Activated naive CD8-positive, alpha-beta T cell treated with anti-CD3 and anti-CD28 coated beads, Interleukin-2, amount 10 ng/mL, durations not matched to agents 7 days and 5 days (primary cell): ENCODE measurements at places on chromosomes 11 and 22. TPM values are rescaled to one million over a fixed set of nuclear protein-coding genes. Genes with fewer than 3 reads are reported as not detected.
A peak's percentile ranks its signal among the peaks of the same experiment; 100 is the strongest.

- no peak for DNase-seq
- no peak overlapping the region for H3K4me3 ChIP-seq
- peaks cover 8% of the 10 kb centered on the region for H3K27me3 ChIP-seq
- no peak overlapping the region for H3K27ac ChIP-seq
- no peaks in the 10 kb centered on the region for H3K36me3 ChIP-seq
- no peaks in the 10 kb centered on the region for H3K4me1 ChIP-seq
Observed at GRCh38 chr11:122038543-122038942, 77.5 kb downstream of the BLID start.

GRCh38 chr11:36352922-36353321, 56.8 kb downstream of the PRR5L start:
- DNase-seq, result peak; percentile 49
- no peak overlapping the region for H3K4me3 ChIP-seq

- H3K27me3 ChIP-seq, result peaks cover 17% of the 10 kb centered on the region
- H3K27ac ChIP-seq, result no peak overlapping the region
- no peaks in the 10 kb centered on the region for H3K36me3 ChIP-seq
- no peak for DNase-seq
- H3K4me3 ChIP-seq, result no peak overlapping the region
- H3K4me1 ChIP-seq, result no peaks in the 10 kb centered on the region
Observed at GRCh38 chr22:22037740-22038139, 55.2 kb upstream of the TOP3B start.

The TRIM66 gene
- total RNA-seq, result 35.3 TPM

DNA sequence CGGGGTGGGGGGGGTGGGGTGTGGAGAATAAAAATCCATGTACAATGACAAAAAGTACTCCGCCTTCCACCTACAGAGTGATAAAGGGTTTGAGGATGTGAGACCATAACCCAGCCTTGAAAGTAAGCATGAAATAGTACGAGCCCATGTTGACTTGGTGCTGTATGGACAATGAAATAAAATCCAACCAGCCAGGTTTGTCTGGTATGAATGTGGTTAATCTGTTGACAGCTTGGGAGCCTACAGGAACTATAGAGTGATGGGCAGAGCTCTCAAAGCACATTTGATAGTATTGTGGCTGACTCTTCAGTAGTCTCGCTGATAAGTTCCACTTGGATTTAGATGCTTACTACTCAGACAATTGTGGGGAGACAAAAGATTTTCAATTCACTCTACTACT, 48.8 kb upstream of the CD44 start:
- H3K36me3 ChIP-seq, result peaks cover 25% of the 10 kb centered on the region
- no peak overlapping the region for H3K4me3 ChIP-seq
- peaks cover 3% of the 10 kb centered on the region for H3K27me3 ChIP-seq
- H3K4me1 ChIP-seq, result peaks cover 26% of the 10 kb centered on the region
- no peak for DNase-seq
- H3K27ac ChIP-seq, result no peak overlapping the region

The IL18 gene
- 0.45 TPM for total RNA-seq

- DNase-seq, result peak; percentile 64
- no peaks in the 10 kb centered on the region for H3K27me3 ChIP-seq
Observed at GRCh38 chr22:38706101-38706900, 557 bp downstream of the GTPBP1 start.

DNA sequence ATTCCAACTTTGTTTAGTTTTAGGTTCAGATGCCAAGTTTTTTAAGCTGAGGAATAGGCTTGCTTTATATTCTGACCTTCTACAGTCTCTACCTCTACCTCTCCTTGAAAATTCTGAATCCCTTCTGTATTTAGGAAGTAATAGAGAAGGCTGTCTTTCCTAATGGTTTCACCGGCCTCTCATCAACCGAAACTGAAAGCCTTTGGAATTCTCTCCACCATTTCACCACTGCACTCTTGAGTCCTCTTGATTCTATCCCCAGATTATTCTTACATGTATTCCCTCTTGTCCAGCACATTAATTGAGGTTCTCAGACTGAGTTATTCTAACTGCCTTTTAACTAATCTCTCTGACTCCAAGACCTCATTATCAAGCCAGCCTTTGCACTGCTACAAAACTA, 67.7 kb upstream of the PICALM start:
- DNase-seq, result no peak
- H3K4me3 ChIP-seq, result no peak overlapping the region
- H3K36me3 ChIP-seq, result no peaks in the 10 kb centered on the region
- no peaks in the 10 kb centered on the region for H3K27me3 ChIP-seq

- H3K36me3 ChIP-seq, result no peaks in the 10 kb centered on the region
- peaks cover 6% of the 10 kb centered on the region for H3K27me3 ChIP-seq
- no peak for DNase-seq
- no peak overlapping the region for H3K27ac ChIP-seq
- no peak overlapping the region for H3K4me3 ChIP-seq
- H3K4me1 ChIP-seq, result no peaks in the 10 kb centered on the region
Observed at GRCh38 chr22:48371391-48371790, 1456.3 kb downstream of the BRD1 start.

DNA sequence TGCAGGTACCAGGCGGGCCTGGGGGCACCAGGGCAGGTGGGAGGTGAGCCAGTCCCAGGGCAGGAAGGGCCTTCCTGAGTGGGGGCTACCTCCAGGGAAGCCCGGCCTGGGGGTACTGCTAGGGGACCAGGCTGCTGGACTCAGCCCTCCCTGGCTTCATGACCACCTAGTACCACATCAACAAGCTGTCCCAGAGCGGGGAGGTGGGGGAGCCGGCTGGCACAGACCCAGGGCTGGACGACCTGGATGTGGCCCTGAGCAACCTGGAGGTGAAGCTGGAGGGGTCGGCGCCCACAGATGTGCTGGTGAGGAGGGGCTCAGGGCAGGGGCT, 6.7 kb downstream of the TRPT1 start:
- no peak for DNase-seq
- H3K27ac ChIP-seq, result no peak overlapping the region
- peaks cover 5% of the 10 kb centered on the region for H3K4me1 ChIP-seq
- peaks cover 19% of the 10 kb centered on the region for H3K36me3 ChIP-seq
- no peak overlapping the region for H3K4me3 ChIP-seq

The PARVA gene
- total RNA-seq, result 0.65 TPM

The ENTHD1 gene
- 0.11 TPM for total RNA-seq

The JHY gene
- total RNA-seq, result 5.5 TPM

The LARGE1 gene
- 0.68 TPM for total RNA-seq

The HOATZ gene
- not detected for total RNA-seq

- H3K27ac ChIP-seq, result no peak overlapping the region
- peaks cover 12% of the 10 kb centered on the region for H3K27me3 ChIP-seq
- no peaks in the 10 kb centered on the region for H3K4me1 ChIP-seq
Observed at GRCh38 chr11:105220121-105220520, 80.6 kb upstream of the CARD18 start.

DNA sequence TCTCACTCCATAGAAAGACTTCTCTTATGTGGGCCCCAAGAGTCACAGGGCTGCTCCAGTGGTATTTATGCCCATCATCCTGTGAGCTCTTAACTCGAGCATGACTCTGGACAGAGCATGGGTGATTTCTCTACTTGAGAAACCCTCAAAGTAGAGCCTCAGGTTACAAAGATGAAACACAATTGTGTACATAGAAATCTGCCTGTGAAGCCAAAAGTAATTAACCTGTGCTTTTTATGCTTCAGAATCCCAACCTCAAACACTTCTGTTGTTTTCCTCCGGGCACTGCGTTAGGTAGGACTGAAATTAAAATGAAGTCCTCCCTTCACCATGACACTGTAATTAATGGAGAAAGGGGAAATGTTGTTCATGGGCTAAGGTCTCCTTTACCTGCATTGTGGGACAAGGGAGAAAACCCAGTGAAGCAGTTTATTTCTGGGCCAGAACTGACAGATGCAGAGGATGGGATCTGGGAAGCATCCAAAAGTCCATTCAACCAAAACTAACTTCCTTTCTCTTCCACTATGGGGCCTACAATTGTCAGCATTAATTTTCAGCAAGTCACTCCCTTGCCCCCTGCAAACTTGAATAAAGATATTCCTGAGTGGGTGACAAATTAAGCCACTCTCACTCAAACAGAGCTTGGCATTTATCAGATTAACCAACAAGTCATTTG, 24.1 kb upstream of the POU2AF1 start:
- no peak for DNase-seq
- H3K4me1 ChIP-seq, result peaks cover 17% of the 10 kb centered on the region
- no peak overlapping the region for H3K4me3 ChIP-seq
- no peak overlapping the region for H3K27ac ChIP-seq

- no peaks in the 10 kb centered on the region for H3K27me3 ChIP-seq
- DNase-seq, result no peak
- H3K36me3 ChIP-seq, result no peaks in the 10 kb centered on the region
- no peak overlapping the region for H3K4me3 ChIP-seq
Observed at GRCh38 chr22:39383841-39384625, 15.5 kb upstream of the TAB1 start.

DNA sequence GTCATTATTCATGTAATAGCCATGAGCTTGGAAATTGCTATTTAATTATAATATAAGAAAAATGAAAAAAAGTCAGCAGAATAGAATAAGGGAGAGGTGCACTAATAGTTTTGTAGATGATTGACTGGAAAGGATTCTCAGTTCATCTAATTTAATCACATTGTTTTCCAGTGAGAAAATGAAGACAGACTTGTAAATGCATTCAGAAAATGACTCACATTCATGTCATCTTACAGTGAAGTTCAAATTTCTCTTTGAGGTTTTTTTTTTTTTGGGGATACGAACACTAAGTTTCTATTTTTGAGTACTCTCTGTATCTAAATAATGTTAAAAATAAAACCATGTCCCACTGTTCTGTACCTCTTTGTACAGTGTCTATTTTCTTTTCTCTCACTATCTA, 18.5 kb upstream of the OR4A16 start:
- no peaks in the 10 kb centered on the region for H3K27me3 ChIP-seq
- no peak for DNase-seq
- H3K4me1 ChIP-seq, result no peaks in the 10 kb centered on the region
- H3K36me3 ChIP-seq, result no peaks in the 10 kb centered on the region
- no peak overlapping the region for H3K27ac ChIP-seq

- H3K36me3 ChIP-seq, result no peaks in the 10 kb centered on the region
- peaks cover 2% of the 10 kb centered on the region for H3K27me3 ChIP-seq
- no peak overlapping the region for H3K4me3 ChIP-seq
- no peak overlapping the region for H3K27ac ChIP-seq
- no peaks in the 10 kb centered on the region for H3K4me1 ChIP-seq
Observed at GRCh38 chr11:129590030-129590752, 214.5 kb downstream of the BARX2 start.

- H3K36me3 ChIP-seq, result peaks cover 3% of the 10 kb centered on the region
- DNase-seq, result no peak
- no peak overlapping the region for H3K27ac ChIP-seq
- H3K27me3 ChIP-seq, result no peaks in the 10 kb centered on the region
Observed at GRCh38 chr11:103031834-103032233, 60.1 kb downstream of the DCUN1D5 start.

The ACAD8 gene
- 29.0 TPM for total RNA-seq

The PAMR1 gene
- not detected for total RNA-seq

GRCh38 chr22:43953988-43954785, 1.1 kb upstream of the SAMM50 start:
- peak overlapping the region; percentile 98 for H3K4me3 ChIP-seq
- no peaks in the 10 kb centered on the region for H3K27me3 ChIP-seq
- no peak for DNase-seq

DNA sequence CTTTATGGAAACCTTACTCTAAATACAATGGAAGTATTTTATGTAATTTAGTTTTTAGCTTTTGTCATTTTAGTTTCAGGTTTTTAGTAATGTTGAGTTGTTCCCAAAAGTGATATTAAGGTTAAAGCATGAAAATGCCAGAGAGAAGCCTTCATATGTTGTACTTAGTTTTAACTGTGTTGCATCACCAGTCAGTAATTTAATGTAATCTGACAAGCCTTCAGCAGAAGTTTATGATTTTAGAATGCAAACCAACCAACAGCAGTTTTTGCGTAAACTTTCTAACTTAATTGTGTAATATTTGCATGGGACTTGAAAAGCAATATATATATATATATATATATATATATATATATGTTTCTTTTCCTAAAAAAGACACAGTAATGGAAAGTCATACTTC, 110.6 kb downstream of the MSANTD4 start:
- no peak for DNase-seq
- no peaks in the 10 kb centered on the region for H3K36me3 ChIP-seq
- no peaks in the 10 kb centered on the region for H3K4me1 ChIP-seq
- H3K4me3 ChIP-seq, result no peak overlapping the region
- no peak overlapping the region for H3K27ac ChIP-seq

DNA sequence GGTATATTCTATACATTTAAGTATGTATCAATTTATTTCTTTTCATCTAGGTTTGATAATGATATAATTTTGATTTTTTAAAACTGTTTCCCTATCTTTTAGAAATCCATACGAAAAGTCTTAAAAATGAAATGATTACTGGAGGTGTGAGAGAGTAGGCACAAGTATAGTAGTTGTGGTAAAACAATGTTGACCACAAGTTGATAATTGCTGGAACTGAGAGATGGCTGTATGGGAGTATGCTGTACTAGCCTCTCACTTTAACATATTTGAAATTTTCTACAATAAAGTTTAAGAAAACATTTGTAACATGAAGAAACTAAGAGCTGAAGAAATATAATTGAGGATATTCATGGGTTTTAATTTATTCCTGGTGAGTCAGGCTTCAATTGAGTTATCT, 30.0 kb downstream of the FSHB start:
- peaks cover under 1% of the 10 kb centered on the region for H3K4me1 ChIP-seq
- H3K27ac ChIP-seq, result no peak overlapping the region
- no peaks in the 10 kb centered on the region for H3K36me3 ChIP-seq
- H3K27me3 ChIP-seq, result peaks cover 15% of the 10 kb centered on the region

GRCh38 chr11:64752175-64752970, 7.4 kb downstream of the PYGM start:
- no peak overlapping the region for H3K4me3 ChIP-seq
- no peak for DNase-seq
- H3K27ac ChIP-seq, result peak overlapping the region; percentile 58
- no peaks in the 10 kb centered on the region for H3K27me3 ChIP-seq
- peaks cover 11% of the 10 kb centered on the region for H3K36me3 ChIP-seq
- peaks cover 16% of the 10 kb centered on the region for H3K4me1 ChIP-seq

DNA sequence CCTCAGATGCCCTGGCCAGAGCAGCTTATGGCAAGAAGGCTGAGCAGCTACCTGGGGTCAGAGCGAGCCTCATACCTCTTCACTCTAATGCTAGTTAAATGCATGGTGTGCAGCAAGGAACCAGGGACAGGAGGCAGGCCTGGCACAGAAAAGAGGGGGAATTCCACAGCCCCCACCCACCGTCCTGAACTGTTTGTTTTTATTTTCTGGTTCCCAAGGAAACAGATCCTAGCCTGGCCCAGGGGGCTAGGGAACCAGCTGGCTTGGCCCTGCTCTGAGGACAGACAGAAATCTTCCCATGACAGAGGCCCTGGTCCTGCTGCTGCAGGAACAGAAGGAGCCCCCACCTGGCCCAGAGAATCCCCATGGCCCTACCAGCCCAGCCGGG, 40.4 kb downstream of the SLCO2B1 start:
- no peak overlapping the region for H3K27ac ChIP-seq
- DNase-seq, result no peak
- peaks cover 17% of the 10 kb centered on the region for H3K27me3 ChIP-seq
- peaks cover 11% of the 10 kb centered on the region for H3K4me1 ChIP-seq
- H3K4me3 ChIP-seq, result no peak overlapping the region

- H3K36me3 ChIP-seq, result no peaks in the 10 kb centered on the region
- H3K4me3 ChIP-seq, result no peak overlapping the region
- no peak for DNase-seq
- peaks cover 10% of the 10 kb centered on the region for H3K27me3 ChIP-seq
- H3K27ac ChIP-seq, result no peak overlapping the region
Observed at GRCh38 chr11:114262681-114263512, 33.3 kb upstream of the NNMT start.

The OR51B4 gene
- total RNA-seq, result not detected

The CCDC86 gene
- 16.9 TPM for total RNA-seq

GRCh38 chr11:65017937-65018336, 4.0 kb downstream of the ARL2 start:
- peaks cover 17% of the 10 kb centered on the region for H3K36me3 ChIP-seq
- H3K4me1 ChIP-seq, result peaks cover 28% of the 10 kb centered on the region
- no peak overlapping the region for H3K27ac ChIP-seq
- no peaks in the 10 kb centered on the region for H3K27me3 ChIP-seq
